ENCODE measurements at places on chromosomes 13 and 19.

DNA sequence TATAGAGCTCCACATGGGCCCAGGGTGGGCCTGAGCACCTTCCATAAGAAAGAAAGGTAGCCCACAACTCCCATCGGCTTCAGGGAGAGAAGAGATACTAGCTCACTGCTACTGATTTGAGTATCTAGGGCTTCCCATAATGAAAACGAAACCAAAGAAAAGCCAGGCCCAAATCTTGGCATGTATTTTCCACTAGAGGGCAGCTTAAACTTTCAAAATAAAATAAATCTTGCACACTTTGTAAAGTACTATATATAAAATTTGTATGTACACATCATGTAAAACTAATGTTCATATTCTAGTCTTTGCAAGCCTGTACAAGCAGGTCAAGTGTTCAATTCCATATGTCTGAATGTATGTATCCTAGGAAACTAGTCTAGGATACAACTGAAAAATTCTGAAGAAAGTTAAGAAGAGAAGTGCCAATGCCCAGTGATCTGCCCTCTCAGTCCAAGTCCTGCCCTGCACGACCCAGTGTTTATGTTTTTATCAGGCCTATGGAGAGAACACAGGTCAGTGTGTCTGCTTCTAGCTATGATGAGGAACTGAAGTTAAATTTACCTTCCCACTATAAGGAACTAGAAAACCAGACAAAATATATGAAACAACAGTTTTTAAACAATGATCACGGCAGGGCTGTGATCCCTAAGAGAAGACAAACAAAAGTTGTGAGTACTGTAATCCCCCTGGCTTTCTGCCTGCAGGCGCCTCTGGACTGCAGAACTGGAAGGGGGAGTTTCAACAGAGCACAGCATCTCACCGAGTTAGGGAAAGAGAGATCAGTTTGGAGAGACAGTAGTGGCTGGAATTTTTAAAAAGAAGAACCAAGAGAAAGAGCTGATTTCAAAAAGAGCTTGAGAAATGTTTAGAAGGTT lies 475.7 kb downstream of the UQCRFS1 start:
- H3K36me3 ChIP-seq = no peaks in the 10 kb centered on the region
- no peak overlapping the region for H3K27ac ChIP-seq
- H3K4me3 ChIP-seq = no peak overlapping the region
- no peaks in the 10 kb centered on the region for H3K27me3 ChIP-seq

DNA sequence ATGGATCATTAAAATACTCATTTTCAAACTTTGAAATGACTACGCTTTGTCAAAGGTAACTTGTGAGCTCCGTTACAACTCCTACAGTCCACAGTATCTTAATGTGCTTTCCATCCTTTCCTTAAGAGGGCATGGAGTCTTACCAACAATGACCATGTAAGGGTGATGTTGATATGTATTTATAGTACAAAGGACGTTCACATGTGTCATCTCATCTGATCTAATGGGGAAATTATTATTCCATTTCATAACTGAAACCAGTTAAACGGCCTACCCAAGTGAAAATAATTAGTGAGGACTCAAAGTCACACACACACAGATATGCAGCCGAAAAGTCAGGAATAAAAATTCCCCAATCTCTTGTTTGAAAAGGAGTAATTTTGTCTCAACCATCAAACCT lies 9.6 kb downstream of the USP12 start:
- H3K4me1 ChIP-seq = no peaks in the 10 kb centered on the region
- no peak overlapping the region for H3K27ac ChIP-seq
- H3K36me3 ChIP-seq = no peaks in the 10 kb centered on the region
- H3K27me3 ChIP-seq = no peaks in the 10 kb centered on the region
- no peak overlapping the region for H3K4me3 ChIP-seq

GRCh38 chr13:24145240-24145639 lies 15.3 kb upstream of the SPATA13 start:
- DNase-seq = no peak
- H3K27me3 ChIP-seq = no peaks in the 10 kb centered on the region
- H3K4me1 ChIP-seq = peaks cover 11% of the 10 kb centered on the region
- no peak overlapping the region for H3K27ac ChIP-seq

DNA sequence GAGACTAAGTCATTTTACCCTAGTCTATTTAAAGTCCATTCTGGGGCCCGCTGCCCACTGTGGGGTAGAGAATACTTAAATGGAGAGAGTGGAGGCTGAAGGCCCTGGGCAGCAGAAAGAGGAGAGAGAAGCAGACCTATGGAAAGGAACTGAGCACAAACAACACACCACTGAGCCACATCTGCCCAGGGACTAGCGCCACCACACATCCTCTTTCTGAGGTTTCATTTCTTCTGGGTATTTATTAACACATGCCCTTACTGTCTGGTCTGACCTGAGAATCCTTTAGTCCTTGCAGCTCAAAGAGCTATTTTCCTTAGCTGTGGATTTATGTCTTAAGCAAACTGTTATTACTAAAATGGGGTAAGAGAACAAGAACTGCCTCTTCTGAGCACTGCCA lies 154.0 kb downstream of the NALCN start:
- no peak overlapping the region for H3K4me3 ChIP-seq
- no peaks in the 10 kb centered on the region for H3K27me3 ChIP-seq
- no peaks in the 10 kb centered on the region for H3K36me3 ChIP-seq
- no peaks in the 10 kb centered on the region for H3K4me1 ChIP-seq
- DNase-seq = no peak

DNA sequence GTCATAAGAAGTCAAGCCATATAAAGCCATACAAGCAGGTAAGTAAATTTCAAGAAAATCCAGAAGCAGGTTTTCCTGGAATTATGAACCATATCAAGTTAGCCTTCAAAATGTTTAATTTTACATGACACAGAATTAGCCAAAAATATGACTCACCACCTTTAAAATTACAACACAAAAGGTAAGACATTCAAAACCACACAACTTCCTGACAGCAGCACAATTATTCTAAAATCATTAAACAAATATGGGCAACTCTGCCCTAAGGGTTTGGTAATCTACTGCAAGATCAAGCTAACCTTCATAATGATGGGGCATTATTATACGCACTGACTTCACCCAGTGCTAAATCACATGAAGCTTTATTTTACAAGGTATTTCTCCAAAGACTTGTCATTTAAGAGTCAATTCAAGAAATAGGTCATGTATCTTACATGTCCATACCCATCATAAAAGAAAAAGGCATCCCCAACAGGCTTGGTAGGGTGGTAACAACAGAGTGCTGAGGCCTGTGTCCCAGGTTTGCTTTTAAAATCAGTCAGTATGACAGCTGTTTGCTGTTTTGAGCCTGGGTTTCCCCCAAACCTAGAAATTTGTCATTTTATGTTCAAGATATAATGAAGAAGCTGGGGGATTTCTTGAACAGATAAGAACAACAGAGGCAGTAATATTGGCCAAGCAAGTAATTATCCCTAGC lies 15.2 kb downstream of the RCBTB1 start:
- peaks cover 23% of the 10 kb centered on the region for H3K36me3 ChIP-seq
- H3K4me1 ChIP-seq = peaks cover 4% of the 10 kb centered on the region
- H3K27me3 ChIP-seq = no peaks in the 10 kb centered on the region
- H3K27ac ChIP-seq = no peak overlapping the region
- no peak overlapping the region for H3K4me3 ChIP-seq

DNA sequence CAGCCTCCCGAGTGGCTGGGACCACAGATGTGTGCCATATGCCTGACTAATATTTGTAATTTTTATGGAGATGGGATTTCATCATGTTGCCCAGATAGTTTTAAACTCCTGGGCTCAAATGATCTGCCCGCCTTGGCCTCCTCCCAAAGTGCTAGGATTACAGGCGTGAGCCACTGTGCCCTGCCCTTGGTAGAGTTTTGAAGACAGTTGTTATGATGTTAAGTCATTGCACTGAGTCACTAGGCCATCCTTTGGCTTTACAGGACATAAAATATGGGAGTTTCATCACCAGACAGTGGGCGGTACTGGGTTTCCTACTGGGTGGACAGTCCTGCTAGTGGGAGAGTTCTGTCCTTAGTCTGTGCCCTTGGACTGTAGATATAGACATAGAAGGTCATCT lies 282.5 kb downstream of the ATP8A2 start:
- H3K27me3 ChIP-seq = no peaks in the 10 kb centered on the region
- H3K27ac ChIP-seq = no peak overlapping the region
- DNase-seq = no peak
- no peaks in the 10 kb centered on the region for H3K36me3 ChIP-seq

Data from endodermal cell (in vitro differentiated cells).